Stimulated activated CD4-positive, alpha-beta T cell treated with anti-CD3 and anti-CD28 coated beads, Interleukin-2, amount 100 ng/mL, for 4 hours (primary cell): ENCODE measurements at places on chromosomes 2 and 18.

GRCh38 chr2:233446121-233446520 is 91.8 kb downstream of the DGKD start:
- no peak for DNase-seq

DNA sequence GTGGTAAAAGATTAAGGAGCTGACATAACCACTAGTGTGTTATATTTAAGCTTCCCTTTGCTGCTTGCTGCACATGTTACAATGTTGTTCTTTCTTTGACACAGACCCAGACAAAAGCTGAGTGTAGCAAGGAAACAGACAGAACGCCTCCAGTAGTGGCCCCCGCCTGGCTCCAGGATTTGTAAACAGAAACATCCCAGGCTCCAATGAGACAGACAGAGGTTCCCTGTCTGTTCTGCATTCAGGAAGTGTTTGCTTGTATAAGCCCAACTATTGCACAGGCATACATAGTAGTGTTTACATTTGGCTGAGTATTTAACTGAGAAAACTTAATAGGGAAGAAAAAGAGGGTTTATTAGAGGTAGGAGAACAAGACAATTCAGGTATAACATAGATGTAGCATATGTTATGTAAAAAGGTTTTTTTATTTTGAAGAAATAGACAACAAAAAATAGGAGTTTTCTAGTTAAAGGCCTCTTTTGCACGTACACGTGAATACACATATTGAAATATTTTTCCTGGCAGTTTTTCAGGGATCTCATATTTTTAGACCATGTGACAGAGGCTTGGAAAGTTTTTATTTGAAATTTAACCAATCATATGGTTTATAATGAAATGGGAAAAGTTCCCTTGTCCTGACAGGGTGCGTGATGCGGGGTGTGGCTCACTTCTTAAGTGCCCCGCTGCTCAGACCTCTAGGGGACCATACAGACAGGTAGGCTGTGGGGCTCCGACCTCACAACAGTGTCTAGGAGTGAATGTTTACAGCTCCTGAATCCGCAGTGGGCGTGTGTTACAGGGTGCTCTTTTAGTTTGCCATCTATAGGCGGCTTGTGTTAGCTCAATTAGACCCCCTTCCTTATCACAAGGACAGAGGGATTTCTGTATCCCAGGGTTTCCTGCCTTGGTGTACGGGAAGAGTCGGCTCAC is 118.4 kb downstream of the BMPR2 start:
- no peak for DNase-seq

DNA sequence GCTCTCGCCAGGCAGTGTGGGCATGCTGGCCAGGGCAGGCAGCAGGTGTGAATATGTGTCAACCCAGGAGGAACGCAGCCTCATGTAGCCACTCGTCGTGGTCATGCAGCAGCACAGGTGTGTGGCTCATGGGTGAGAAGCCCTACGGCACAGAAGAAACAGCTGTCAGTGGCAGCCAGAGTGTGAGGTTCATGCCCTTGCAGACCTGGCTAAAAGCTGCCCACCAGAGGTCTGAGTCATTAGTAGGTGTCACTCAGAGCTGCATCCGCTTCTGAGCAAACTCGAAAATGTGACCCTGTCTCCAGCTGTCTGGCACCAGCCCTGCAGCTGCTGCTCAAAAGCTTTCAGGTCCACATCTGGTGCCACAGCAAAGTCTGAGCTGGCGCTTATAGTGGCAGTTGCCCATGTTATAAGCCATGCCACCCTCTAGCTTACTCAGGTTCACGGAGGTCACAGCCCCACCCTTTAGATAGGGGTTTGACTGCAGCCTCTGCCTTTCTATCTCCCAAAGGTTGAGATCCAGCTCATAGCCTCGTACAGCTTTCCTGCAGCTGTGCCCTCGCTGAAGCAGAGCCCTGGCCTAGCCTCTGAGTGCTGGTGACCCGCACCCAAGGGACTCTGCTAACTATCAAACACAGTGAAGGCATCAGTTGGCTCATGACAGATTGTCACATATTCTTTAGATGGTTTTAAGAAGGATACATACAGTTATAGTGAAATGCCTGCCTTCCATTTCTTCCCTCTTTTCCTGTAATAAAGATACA is 195.0 kb downstream of the CCDC102B start:
- no peak for DNase-seq

- no peak for DNase-seq
These were observed 49.8 kb downstream of the FAM168B start for GRCh38 chr2:131043199-131044074.

DNA sequence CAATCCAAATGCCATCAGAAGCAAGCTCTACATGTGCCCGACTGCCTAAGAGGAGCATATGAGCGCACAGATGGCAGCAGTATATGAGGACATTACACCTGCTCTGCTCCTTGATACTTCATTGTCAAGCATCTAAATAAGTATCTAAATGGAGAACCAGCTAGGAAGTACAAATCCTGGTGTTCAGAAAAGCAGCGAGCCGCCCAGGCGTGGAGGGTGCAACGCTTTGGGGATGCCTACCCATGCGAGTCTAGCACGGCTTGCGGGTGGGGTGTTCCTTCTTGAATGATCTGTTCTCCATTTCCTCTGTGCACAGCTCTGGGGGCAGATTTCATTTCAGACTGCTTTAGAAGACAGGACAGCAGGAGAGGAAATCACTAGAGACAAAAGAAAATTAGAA is 63.0 kb upstream of the BCL2L11 start:
- DNase-seq = no peak

DNA sequence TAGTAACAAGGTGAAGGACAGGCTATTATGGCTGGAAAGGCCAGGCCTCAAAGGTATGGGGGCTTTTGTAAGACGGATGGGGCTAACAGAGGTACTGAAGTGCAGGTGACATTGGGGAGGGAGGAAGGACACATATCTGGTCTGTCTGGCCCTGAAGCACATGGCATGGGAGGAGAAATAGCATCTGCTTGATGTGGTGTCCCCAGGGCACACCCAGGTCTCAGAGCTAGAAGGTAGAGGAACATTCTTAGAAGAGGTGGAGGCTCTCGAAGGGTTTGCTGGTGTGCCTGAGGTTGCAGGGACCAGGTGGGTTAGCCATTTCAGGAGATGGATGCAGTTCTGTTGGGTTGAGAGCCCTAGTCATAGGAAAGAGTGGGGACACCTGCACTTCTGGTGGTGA is 9.5 kb downstream of the RALB start:
- no peak for DNase-seq

DNA sequence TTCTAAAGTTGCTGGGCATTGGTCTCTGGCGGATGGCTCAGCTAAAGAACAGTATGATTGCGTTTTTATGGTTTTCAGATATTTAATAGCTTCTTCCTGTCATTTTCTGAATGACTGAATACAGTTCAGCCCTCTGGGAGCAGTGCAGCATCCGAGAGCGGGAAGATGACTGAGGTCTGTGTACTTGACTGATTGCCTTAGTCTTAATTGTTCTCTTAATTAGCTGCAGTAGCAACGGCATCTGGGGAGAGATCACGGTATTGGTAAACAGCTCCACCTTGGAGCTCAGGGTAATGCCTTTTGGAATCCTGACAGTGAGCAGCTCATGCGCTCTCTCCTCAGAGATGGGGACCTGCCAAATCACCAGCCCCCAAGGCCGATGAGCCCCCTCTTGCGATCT is 481.4 kb upstream of the SPRED2 start:
- DNase-seq = no peak

GRCh38 chr2:47657886-47658489 is 125.0 kb upstream of the MSH6 start:
- no peak for DNase-seq

DNA sequence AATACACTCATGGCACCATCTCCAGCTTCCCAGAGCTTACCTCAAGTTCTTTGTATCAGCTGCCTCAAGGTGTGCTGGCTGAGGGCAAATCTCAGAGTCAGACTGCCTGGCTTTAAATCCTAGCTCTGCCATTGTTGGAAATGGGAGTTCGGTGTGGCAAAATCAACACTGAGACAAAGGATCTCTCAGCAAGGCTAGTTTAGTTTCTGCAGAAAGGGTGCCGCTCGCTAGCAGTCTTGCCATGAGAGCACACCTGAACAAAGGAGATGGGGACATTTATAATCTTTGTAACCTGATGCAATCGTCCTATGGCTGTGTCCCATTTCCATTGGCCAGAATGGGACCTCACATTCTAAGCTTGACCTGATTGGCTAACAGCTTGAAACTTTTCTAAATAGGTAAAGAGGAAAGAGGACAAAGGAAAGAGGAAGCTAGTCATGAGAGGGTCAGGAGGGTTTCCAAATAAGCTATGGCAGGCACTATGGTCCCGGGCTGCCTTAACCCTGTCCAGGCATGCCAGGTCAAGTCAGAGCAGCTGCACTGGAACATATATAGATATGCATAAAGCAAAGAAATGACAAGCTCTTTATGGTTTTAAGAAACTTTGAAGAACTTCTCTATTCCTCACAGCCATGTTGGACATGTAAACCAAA is 4.3 kb upstream of the UBE2F start:
- DNase-seq = no peak

- no peak for DNase-seq
These were observed 117.9 kb downstream of the CSRNP3 start for GRCh38 chr2:165587335-165587938.

DNA sequence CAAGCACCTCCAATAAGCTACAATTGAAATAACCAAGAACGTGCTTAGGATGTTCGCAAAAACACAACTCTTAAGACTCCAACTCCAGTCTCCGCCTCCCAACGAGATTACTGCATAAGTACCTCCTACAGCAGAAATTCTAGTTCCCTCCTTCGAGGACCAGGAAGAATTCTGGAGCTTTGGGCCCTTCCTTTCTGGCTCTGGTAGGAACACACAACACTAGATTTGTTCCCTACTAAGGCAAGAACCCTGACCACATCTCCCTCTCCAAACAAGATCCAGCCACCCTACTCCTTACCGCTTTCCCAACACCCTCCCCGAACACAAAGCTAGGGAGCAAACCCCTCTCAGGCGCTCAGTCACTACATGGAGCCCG is 721 bp downstream of the ADAM17 start:
- DNase-seq = peak; percentile 19

- no peak for DNase-seq
These were observed 3.2 kb downstream of the TMEM182 start for GRCh38 chr2:102765061-102765460.

DNA sequence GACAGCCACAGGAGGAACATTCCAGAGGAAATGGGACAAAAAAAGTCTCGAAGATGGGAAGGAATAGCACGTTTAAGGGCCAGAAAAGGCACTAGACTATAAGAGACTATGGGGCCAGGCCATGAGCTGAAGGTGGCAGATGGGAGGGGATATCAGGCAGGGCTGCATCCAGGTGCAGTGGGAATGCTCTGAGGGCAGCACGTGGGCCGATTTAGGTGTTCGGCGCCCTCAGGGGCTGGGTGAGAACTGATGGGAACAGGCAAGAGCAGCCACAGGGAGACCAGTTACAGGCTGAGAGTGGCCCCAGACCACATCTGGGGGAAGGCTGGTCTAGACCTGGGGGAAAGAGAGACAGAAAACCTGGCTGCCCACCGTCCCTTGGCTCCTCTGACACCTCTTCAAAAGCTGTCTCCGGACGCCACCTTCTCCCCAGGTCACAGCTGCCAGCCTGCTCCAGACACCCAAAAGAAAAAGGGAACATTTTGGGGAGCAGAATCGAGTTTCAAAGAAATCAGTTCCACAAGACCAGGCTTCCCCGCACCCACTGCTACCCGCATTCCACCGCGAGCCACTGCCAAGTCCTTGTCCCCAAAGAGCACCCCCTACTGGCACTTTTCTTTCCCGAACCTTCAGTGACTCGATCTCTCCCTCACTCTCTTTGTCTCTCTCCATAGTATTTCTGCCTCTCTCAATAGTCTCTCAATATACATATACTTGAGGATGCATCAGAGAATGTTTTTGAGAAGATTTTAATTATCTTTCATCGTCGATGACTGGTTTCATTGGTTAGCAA is 190.1 kb upstream of the AGAP1 start:
- DNase-seq = no peak

GRCh38 chr2:235660484-235661082 is 166.7 kb downstream of the AGAP1 start:
- DNase-seq = no peak

- no peak for DNase-seq
These were observed 142.7 kb upstream of the CREB1 start for GRCh38 chr2:207387001-207387571.

DNA sequence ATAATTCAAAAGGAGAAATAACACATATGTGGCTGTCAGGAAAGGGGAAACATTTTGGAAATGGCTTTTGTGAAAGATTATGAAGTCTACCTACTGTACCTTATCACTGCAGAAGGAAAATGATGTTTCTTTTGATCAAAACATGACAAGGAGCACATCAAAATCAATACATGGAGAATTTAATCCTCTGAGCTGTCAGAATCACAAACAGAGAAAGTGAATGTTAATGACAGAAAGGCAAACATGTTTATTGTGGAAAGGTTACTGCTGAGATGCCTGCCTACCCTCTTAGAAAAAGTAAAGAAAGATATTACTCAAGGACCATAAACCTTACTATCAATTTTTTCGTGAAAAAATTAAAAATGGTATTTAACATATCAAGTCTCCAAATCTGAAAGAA is 794.5 kb upstream of the GYPC start:
- DNase-seq = no peak

DNA sequence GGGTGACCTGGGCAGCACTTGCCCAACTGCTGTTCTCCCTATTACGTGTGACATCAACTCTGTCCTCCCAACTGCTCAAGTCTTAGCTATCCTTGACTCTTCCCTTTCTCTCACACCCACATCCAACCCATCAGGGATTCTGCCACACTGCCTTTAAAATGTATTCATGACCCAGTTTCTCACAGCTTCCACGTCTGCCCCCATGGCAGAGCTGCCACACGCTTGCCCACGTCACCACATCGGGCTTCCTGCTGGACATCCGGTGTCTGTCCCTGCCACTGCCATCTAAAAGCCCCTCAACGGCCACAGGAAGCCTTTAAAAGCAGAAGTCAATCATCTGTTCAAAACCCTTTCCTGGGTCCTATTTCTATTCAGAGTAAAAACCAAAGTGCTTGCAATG is 233.1 kb upstream of the POU3F3 start:
- no peak for DNase-seq

DNA sequence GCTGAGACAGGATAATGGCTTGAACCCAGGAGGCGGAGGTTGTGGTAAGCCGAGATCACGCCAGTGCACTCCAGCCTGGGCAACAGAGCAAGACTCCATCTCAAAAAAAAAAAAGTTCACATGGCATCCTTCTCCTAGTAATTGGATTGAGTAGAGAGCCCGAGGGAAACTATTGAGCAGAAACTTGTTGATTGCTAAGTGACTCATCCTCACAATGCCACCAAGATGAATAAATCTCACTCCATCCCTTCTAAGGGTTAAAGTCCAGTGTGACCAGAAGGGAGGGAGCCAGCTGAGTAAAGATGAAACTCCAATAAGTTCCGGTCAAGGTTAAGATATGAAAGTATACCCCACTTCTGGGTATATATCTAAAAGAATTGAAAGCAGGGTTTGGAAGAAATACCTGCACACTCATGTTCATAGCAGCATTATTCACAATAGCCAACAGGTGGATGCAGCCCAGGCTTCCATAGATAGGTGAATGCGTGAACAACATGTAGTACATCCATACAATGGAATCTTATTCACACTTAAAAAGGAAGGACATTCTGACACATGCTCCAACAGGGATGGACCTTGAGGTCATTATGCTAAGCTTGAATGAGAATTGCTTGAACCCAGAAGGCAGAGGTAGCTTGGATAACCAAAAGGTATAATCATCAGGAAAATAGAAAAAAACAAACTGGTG is 13.0 kb upstream of the FHL2 start:
- no peak for DNase-seq

GRCh38 chr2:108924580-108925251 is 64.3 kb downstream of the EDAR start:
- no peak for DNase-seq

GRCh38 chr18:58416704-58417683 is 211.9 kb downstream of the ALPK2 start:
- DNase-seq = no peak

GRCh38 chr2:238846628-238847418 is 1.1 kb upstream of the TWIST2 start:
- no peak for DNase-seq
